Activated naive CD8-positive, alpha-beta T cell treated with anti-CD3 and anti-CD28 coated beads, Interleukin-2, amount 50 U/mL, for 24 hours (primary cell): ENCODE measurements at places on chromosomes 11 and 22.

DNA sequence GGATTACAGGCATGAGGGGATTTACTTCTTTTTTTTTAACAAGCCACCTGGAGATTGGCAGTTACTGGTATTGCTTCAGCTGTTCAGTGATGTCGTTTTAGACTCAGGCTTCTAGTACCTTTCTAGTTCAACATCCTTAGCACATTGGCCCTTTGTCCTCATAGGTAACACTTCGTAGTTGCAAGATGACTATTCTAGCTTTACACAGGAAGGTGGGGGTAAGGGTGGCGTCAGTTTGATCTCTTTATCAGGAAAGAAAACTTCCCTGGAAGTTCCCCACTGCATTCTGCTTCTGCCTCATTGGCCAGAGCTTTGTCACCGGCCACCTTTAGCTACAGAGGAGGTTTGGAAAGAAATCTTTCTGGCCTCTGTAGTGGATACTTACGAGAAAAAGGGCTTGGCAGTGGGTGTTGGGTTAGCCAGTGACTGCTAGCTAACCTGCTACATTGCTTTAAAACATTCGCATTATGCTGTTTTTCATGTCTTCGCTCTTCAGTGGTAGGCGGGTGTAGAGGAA lies 40.7 kb downstream of the SFI1 start:
- peak overlapping the region; percentile 13 for H3K4me3 ChIP-seq
- peak overlapping the region; percentile 97 for H3K27ac ChIP-seq
- H3K4me1 ChIP-seq: peaks cover 80% of the 10 kb centered on the region
- H3K27me3 ChIP-seq: no peaks in the 10 kb centered on the region
- peaks cover 63% of the 10 kb centered on the region for H3K36me3 ChIP-seq

DNA sequence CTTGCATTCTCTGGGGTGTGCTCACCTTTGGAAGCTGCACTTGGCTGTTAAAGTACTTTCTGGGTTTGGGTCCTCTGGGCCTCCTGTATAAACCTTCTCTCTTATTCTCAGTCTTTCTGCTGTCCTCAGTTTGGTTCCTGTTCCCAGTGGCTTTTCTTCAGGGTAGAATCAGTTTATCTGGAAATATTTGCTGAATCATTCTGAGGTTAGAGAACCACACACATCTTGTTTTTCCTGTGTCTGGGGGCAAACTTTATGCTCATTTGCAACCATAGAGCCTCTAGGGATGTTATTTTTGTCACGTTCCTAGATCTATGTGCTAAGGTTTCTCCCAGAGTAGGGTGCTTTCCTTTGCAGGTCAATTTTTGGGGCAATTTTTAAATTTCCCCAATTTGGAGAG lies 224.3 kb upstream of the C11orf87 start:
- H3K36me3 ChIP-seq: no peaks in the 10 kb centered on the region
- peaks cover 2% of the 10 kb centered on the region for H3K27me3 ChIP-seq
- DNase-seq: no peak
- no peak overlapping the region for H3K4me3 ChIP-seq
- H3K4me1 ChIP-seq: no peaks in the 10 kb centered on the region

DNA sequence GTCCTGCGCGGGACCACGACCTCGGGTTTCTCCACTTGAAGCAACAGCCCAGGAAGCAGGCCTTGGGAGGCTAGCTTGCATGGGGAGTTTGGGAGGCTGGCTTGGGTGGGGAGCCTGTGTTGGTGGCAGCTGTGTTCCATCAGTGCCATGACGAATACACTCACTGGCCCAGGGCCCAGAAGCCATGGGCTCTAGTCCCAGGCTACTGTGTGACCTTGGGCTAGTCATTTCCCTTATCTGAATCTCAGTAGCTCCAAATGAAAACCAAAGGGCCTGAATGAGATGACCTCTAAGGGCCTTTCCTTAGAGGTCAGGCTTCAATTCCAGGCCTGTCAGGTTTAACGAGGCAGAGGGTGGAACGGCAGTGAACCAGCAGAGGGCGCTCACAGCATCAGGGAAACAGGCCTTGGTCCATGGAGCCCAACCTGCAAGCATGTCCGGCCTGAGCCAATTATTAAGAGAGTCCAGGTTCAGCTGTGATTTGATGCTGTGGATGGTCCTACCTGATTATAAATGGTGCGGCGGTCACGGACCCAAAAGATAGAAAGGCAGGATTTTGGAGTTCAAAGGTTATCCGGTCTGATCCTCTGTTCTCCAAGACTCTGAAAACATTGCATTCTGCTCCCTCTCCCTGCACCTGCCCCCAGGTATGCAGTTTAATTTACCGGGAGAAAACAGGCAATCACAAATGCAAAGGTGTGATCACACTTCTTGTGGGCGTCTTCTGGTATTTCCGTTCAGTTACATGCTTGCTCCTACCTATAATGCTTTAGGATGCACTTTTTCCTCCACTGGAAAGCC lies 15.9 kb downstream of the PTPN5 start:
- no peak overlapping the region for H3K27ac ChIP-seq
- H3K27me3 ChIP-seq: peaks cover 6% of the 10 kb centered on the region
- H3K4me1 ChIP-seq: no peaks in the 10 kb centered on the region
- no peaks in the 10 kb centered on the region for H3K36me3 ChIP-seq

DNA sequence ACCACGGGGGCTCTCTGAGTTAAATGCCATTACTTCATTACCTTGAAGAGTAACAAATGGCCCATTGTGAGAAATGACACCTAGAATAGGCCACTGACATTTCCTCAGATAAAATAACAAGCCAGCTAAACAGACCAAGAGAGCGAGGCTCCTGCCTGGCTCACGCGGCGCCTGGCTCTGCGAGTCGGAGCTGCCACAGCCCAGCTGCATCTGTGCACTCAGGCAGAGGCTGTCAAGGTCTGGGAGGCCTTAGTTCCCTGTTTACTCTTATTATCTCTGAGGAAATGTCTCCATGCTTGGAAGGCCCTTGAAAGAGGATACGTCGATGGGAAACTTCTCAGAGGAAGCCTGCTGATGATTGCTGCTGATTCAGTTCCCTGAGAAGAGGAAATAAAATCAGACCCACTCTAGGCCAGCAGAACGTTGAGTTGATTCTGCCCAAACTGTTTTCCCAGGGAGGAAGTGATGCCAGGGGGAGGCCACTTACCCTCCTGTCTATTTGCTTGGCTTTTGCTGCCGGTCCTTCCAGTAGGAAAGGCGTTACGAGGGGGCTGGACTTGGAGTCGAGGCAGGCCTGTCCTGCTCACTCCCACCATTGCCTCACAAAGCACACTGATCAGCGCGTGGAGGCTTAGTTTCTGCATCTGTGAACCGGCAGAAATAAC lies 208.8 kb downstream of the TBC1D22A start:
- no peaks in the 10 kb centered on the region for H3K27me3 ChIP-seq
- no peak overlapping the region for H3K27ac ChIP-seq
- peaks cover 9% of the 10 kb centered on the region for H3K36me3 ChIP-seq

GRCh38 chr11:8068605-8069221 lies 12.3 kb upstream of the TUB start:
- no peak for DNase-seq
- no peaks in the 10 kb centered on the region for H3K4me1 ChIP-seq
- peaks cover 21% of the 10 kb centered on the region for H3K27me3 ChIP-seq

- H3K27ac ChIP-seq: no peak overlapping the region
- no peaks in the 10 kb centered on the region for H3K36me3 ChIP-seq
- H3K4me3 ChIP-seq: no peak overlapping the region
- H3K4me1 ChIP-seq: no peaks in the 10 kb centered on the region
Measured at GRCh38 chr11:44930588-44931302, 19.9 kb downstream of the TP53I11 start.

GRCh38 chr11:4697585-4697984 lies at the start of gene OR51E2:
OR51E2 (minus strand) TSS chr11:4697853; CDS start chr11:4682711, 15,142 bp downstream.
- no peaks in the 10 kb centered on the region for H3K36me3 ChIP-seq
- H3K4me3 ChIP-seq: no peak within 1 kb of the TSS
- no peak for DNase-seq
- peaks cover 6% of the 10 kb centered on the region for H3K27me3 ChIP-seq
- no peak within 1 kb of the TSS for H3K27ac ChIP-seq

DNA sequence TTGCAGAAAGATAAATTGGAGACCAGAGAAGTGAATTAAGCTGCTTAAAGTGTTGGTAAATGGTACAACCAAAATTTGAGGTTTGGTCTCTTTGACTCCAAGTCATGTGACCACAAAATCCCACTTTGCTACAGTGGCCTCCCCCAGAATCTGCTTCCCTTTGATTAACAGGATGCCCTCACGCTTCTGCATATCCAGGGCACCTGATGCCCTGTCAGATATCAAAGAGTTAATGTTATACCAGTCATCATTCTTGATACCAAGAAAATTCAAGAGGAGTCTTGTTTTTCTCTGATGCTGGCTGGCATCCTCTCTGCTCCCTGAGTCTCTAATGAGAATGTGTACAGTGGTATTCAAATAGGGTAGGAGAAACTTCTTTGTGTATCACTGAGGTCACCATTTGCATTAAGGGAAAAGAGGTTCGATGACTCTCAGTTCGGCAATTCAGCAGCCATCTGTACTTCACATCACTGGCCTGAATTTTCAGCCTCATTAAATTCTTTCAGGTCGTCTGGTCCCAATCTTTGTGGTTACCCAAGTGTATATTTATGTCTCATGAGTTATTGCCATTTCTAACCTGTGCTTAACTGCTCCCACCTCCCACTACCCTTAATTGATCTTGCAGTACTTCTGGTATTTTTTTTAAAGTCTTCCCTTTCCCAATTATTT lies 73.9 kb downstream of the BDNF start:
- DNase-seq: no peak
- no peaks in the 10 kb centered on the region for H3K36me3 ChIP-seq
- no peaks in the 10 kb centered on the region for H3K27me3 ChIP-seq
- H3K4me3 ChIP-seq: no peak overlapping the region
- H3K4me1 ChIP-seq: no peaks in the 10 kb centered on the region

- H3K4me1 ChIP-seq: peaks cover 45% of the 10 kb centered on the region
- peaks cover 9% of the 10 kb centered on the region for H3K27me3 ChIP-seq
- H3K36me3 ChIP-seq: no peaks in the 10 kb centered on the region
- peak overlapping the region; percentile 57 for H3K27ac ChIP-seq
- no peak for DNase-seq
Measured at GRCh38 chr22:25567251-25567675, 2.8 kb downstream of the GRK3 start.

DNA sequence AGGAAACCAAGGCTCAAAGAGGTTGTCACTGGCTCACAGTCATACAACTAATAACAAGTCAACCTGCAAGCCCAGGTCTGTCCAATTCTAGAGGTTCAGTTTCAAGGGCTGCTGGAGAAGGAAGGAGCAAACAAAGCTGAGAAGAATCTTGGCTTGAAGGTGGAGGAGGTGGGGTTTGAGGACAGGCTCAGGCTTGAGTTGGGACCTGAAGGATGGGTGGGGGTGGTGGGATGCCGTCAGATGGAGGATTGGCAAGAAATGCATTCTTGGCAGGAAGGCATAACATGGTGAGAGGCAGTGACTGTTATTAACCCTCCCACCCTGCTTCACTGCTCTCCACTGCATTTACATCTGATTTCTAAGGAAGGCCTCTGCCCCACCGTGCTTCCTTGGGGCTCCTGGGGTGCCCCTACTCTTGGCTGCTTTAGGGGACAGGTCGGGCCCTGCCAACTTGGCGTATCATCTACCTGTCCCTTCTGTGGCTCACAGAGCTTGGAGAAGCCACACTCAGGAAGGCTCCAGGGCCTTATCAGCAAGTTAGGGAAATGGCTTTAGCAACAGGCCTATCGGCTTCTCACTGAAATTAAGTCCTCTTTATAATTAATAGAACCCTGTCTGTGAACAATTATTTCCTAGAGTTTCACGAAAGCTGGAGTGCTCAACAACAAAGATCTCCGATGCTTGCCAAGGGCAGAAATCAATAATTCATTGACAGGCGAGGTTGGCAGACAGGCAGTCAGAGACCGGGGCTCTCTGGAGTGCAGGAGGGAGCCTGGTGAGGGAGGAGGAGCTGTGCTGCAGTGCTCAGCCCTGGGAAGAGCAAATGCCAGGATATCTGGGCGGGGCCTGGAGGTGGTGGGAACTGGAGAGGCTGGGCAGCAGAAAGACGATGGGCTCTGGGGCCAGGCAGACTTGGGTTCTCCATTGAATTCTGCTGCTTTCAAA lies 84.9 kb upstream of the NARS2 start:
- no peak for DNase-seq
- H3K4me1 ChIP-seq: peaks cover 4% of the 10 kb centered on the region
- no peak overlapping the region for H3K4me3 ChIP-seq
- H3K27ac ChIP-seq: no peak overlapping the region
- peaks cover 14% of the 10 kb centered on the region for H3K27me3 ChIP-seq

DNA sequence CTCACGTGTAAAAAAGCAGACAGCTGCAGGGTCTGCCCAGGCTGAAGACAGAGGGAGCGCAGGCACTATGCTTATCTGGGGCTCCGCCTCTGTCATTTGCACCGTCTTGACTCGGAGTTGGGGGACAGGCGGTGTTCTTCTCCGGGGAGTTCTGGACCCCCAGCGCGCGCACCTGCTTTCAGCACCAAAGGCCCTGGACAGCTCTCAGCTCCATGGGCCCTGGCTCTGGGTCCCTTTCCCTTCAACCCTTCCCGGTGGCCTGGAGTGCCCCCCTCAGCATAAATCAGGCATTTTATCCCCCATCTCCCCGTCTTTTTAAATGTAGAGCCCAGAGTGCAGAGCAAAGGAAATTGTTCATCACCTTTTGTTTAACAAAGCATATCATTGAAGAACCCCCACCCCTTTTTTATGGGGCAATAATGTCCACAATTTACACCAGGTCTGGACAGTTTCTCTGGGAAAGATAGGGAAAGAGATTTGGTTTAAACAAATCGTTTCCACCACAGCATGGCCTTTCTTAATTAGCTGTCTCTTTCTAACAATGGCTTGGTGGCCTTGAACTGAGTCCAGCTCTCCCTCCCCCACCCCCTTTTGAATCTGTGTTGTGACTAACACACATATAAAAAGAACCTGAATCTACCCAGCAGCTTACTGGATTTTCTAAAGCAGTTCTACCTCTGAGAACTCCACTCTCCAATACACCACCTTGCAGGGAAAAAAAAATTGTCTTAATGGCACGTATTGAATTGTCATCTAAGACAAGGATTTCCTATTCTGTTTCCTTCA lies 1.7 kb downstream of the SEZ6L start:
- H3K4me3 ChIP-seq: no peak overlapping the region
- DNase-seq: peak; percentile 4
- H3K36me3 ChIP-seq: no peaks in the 10 kb centered on the region
- H3K4me1 ChIP-seq: peaks cover 5% of the 10 kb centered on the region
- no peak overlapping the region for H3K27ac ChIP-seq

DNA sequence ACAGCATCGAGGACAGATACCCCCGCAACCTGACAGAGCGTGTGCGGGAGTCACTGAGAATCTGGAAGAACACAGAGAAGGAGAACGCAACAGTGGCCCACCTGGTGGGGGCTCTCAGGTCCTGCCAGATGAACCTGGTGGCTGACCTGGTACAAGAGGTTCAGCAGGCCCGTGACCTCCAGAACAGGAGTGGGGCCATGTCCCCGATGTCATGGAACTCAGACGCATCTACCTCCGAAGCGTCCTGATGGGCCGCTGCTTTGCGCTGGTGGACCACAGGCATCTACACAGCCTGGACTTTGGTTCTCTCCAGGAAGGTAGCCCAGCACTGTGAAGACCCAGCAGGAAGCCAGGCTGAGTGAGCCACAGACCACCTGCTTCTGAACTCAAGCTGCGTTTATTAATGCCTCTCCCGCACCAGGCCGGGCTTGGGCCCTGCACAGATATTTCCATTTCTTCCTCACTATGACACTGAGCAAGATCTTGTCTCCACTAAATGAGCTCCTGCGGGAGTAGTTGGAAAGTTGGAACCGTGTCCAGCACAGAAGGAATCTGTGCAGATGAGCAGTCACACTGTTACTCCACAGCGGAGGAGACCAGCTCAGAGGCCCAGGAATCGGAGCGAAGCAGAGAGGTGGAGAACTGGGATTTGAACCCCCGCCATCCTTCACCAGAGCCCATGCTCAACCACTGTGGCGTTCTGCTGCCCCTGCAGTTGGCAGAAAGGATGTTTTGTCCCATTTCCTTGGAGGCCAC lies 3.3 kb downstream of the FADD start:
- peaks cover 54% of the 10 kb centered on the region for H3K4me1 ChIP-seq
- peak overlapping the region; percentile 90 for H3K4me3 ChIP-seq
- H3K27ac ChIP-seq: peak overlapping the region; percentile 80
- no peak for DNase-seq
- H3K36me3 ChIP-seq: peaks cover 47% of the 10 kb centered on the region
- no peaks in the 10 kb centered on the region for H3K27me3 ChIP-seq
